ENCODE measurements at places on chromosomes 16 and 17.

GRCh38 chr16:11325404-11326083, 19.7 kb upstream of the RMI2 start:
- peak; percentile 58 for DNase-seq

- no peak for DNase-seq
Measured at GRCh38 chr16:83913245-83913633, 14.3 kb downstream of the MLYCD start.

DNA sequence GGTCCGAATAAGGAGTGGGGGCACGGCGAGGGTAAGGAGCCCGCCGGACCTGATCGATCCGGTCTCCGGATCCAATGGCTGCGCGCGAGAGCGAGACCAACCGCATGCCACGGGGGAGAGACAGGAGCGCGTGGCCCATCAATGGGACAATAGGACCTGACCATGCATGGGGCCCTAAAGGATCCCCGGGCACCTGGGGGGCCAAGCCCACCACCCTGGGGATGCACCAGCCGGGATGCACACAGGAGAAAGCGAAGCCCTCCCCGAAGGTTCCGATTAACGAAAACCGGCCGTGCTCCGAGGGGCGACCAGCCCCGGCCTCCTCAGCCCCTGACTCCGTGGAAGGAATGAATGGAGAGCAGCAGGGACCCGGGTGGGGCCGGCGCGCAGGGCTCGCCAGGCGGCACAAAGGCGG, 525 bp downstream of the JPT1 start:
- DNase-seq = peak; percentile 38

- DNase-seq = no peak
Measured at GRCh38 chr17:69949496-69949895, 125.5 kb upstream of the KCNJ16 start.

GRCh38 chr17:40321524-40321929, 12.5 kb downstream of the RARA start:
- DNase-seq = no peak

DNA sequence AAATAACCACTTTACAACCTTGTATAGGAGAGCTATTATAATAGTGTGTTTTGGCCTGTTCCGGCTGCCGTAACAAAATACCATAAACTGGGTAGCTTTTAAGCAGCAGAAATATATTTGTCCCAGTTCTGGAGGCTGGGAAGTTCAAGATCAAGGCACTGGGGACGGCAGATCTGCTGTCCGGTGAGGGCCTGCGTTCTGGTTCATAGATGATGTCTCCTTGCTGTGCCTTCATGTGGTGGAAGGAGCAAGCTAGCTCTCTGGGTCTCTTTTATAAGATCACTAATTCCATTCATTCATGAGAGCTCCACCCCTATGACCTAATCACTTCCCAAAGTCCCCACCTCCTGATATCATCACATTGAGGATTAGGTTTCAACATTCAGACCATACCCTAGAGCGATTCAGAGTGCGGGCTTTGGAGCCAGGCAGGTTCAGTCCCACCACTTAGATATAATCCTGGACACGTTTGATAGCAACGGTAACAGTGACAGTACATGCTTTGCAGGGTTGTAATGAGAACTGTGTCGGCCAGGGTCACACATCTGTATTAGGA, 76.2 kb upstream of the ZFHX3 start:
- DNase-seq = no peak

GRCh38 chr17:2844416-2844815, 48.2 kb downstream of the RAP1GAP2 start:
- no peak for DNase-seq

DNA sequence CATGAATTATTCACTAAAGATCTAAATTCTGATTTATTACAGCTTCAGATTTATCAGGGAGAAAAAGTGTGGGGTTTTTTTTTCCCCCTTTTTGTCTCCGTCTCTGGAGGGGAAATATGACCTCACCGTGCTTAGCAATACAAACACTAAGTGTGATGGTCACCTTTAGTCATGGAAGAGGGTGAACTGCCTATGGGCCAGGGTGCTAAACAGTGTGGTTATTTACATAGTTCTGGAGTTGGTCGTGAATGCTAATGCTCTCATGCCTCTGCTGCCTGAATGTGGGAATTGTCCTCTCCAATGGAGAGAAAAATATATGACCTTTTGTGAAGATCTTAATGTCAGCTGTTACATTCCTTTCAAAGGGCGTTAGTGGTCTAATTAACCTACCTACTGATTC, 44.8 kb upstream of the MSI2 start:
- no peak for DNase-seq

DNA sequence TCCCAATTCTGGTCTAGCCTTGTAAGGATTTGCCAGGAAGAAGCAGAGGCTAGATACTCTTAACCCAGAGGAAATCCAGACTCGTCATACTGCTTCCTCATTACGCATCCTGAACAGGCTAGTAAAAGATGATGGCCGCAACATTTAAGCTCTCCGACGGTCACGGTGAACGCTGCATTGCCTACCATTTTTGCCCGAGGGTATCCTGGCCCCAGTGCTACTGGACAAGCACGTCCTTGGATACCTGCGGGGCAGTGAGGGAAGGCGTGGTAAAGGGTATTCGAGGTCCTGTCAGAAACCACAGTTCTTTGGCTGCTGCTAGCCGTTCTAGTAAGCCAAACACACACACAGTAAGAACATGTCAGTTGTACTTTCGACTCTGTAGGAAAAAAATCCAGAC, 36.6 kb downstream of the METTL16 start:
- DNase-seq = no peak

GRCh38 chr16:68378436-68379415, 67.9 kb downstream of the PRMT7 start:
- DNase-seq = no peak

DNA sequence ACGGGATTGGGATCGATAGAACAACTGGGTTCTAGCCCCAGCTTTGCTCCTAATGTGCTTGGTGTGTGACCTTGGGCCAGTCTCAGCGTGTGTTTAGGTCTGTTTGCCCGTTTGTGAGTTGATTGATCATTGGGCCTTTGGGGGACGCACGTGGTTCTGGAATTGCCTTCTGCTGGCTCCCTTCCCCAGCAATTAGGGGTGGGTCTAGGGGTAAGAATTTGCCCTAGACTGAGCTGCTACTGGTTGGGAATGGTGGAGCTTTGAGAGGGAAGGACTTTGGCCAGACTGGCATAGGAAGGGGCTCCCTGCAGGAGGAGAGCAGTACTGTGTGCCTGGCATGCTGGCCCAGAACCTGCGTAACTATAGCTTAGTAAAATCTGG, 1.5 kb downstream of the SPNS2 start:
- DNase-seq = no peak

- no peak for DNase-seq
Measured at GRCh38 chr17:32771396-32771795, 105.5 kb downstream of the MYO1D start.

- DNase-seq = no peak
Measured at GRCh38 chr16:70304892-70305448, 6.0 kb downstream of the DDX19B start.

- DNase-seq = no peak
Measured at GRCh38 chr17:56812901-56813388, 20.8 kb downstream of the C17orf67 start.

GRCh38 chr17:18235743-18236256, 10.4 kb downstream of the LLGL1 start:
- no peak for DNase-seq

GRCh38 chr16:75130150-75130771, 13.7 kb upstream of the LDHD start:
- DNase-seq = no peak

- no peak for DNase-seq
Measured at GRCh38 chr16:75837681-75838080, 111.4 kb upstream of the CPHXL start.

DNA sequence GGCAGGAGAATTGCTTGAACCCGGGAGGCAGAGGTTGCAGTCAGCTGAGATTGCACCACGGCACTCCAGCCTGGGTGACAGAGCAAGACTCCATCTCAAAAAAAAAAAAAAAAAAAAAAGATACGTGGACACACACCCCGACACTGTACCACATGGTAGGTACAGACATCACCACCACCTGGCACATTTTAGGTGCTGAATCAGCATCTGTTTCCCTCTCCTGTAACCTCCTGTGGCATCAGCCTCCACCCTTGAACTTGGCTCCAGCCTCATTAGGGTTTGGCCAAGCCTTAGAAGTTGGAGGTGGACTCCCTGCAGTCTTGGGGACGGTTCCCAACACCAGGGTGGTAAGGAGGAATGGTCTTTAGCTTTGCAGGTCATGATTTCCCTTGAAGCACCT, 46.0 kb downstream of the XYLT1 start:
- DNase-seq = no peak
